ENCODE measurements at places on chromosomes 1 and 21.
A peak's percentile ranks its signal among the peaks of the same experiment; 100 is the strongest.

DNA sequence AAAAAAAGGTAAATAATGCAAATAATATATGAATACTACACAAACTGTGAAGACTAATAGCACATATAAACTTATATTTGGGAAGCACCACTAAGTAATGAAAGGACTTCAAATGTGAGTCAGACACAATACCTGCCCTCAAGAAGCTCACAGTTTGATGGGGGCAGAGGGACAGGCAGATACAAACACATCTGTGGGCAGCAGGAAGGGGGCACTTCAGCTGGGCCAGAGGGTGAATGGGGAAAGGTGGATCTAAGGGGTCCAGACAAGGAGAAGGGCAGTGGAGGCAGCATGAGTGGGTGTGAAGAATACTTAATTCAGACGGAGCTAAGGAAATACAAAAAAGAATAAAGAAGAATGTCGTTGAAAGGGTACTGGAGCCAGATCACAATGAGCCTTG is 114.2 kb downstream of the TGFBR3 start:
- no peaks in the 10 kb centered on the region for H3K27me3 ChIP-seq
- H3K4me3 ChIP-seq: no peak overlapping the region
- DNase-seq: no peak
- no peak overlapping the region for H3K27ac ChIP-seq
- H3K36me3 ChIP-seq: peaks cover under 1% of the 10 kb centered on the region

DNA sequence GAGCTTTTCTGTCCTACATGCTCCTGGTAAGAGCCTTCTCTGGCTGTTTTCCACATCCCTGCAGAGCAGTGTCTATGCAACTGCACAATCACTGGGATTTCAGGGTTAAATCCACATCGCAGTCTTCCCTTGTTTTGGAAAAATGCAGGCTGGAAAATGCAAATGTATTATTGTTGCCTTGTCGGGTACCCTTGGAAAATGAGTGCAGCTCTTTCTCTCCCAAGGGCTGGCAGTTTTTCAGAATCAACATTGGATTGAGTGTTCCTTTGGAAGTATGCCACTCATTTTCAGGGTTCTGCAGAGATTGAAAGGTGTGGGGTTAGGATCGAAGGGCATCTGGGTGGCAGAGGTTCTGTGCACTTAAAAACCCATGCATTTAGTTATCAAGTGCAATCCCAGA is 3.2 kb downstream of the NOS1AP start:
- H3K4me1 ChIP-seq: peaks cover 14% of the 10 kb centered on the region
- H3K27me3 ChIP-seq: peaks cover 29% of the 10 kb centered on the region
- no peaks in the 10 kb centered on the region for H3K36me3 ChIP-seq
- DNase-seq: no peak

DNA sequence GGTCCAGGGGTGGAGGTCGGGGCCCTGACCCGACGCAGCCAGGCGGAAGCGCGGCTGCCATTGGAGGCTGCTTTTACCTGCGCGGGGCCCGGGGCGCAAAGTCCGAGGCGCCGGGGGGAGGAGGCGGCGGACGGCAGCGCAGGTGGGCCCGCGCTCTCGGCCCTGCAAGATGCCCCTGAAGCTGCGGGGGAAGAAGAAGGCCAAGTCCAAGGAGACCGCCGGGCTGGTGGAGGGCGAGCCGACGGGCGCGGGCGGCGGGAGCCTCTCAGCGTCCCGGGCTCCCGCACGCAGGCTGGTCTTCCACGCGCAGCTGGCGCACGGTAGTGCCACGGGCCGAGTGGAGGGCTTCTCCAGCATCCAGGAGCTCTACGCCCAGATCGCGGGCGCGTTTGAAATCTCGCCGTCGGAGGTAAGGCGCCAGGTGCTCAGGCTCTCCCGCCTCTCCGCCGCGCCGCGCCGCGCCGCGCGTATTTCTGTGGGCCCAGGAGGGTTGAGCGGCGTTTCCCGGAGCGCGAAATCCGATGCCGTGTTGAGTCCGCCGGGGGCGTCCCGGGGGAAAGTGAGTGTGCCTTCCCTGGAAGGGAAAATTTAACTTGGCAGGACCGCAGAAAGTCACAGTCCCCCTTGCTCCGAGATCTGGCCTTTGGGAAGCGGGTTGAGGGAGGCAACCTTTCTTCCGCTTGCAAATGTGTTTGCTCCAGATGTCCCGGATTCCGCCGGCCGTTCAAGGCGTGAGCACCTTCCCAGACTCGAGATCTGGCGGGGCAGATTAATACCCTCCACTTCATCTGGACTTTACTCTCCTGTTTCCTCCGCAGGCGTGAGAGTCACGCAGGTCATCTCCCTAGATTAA is at the start of gene GIPC2:
Gene GIPC2 (plus strand): TSS at position 41 of the 853 bp plus-strand sequence. CDS start 129 bp downstream, at position 170.
- no peak within 1 kb of the TSS for H3K27ac ChIP-seq
- H3K36me3 ChIP-seq: no peaks in the 10 kb centered on the region
- peak within 1 kb of the TSS; percentile 51 for H3K4me3 ChIP-seq
- H3K27me3 ChIP-seq: peaks cover 21% of the 10 kb centered on the region
- peaks cover 16% of the 10 kb centered on the region for H3K4me1 ChIP-seq

DNA sequence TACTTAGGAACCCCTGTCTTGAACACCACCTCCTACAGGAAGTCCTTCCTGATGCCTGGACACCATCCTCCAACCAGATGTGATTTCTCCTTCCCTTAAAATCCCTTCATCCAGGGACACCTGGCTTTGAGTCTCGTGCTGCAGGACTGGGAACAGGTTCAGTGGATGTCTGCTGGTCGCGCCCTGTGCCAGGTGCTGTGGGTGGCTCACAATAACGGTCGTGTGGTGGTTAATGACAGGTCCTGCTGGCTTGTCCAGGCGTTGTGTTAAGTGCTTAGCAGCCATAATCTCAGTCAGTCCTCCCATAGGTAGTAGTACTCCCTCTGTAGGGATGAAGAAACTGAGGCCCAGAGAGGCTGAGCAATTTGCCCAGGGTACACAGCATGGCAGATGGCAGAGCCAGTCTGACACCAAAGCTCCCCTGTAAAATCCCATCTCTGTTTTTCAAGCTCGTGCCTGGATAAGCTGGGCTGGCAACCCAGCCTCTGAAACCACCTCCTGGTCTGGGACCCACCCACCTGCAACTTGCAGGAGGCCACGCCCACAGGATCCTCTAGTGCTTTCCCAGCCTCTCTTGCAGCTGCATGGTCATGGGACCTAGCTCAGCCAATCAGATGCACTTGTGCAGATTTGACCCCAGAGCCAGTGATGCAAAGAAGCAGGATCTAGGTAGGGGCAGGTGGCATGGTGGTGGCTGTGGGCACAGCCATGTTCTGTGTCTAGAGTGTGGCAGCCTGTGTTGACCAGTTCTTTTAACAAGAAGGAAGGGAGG is 106.0 kb upstream of the IFFO2 start:
- no peak overlapping the region for H3K27ac ChIP-seq
- H3K4me1 ChIP-seq: peaks cover 11% of the 10 kb centered on the region
- no peak overlapping the region for H3K4me3 ChIP-seq
- H3K27me3 ChIP-seq: peaks cover 7% of the 10 kb centered on the region
- H3K36me3 ChIP-seq: no peaks in the 10 kb centered on the region
- no peak for DNase-seq

DNA sequence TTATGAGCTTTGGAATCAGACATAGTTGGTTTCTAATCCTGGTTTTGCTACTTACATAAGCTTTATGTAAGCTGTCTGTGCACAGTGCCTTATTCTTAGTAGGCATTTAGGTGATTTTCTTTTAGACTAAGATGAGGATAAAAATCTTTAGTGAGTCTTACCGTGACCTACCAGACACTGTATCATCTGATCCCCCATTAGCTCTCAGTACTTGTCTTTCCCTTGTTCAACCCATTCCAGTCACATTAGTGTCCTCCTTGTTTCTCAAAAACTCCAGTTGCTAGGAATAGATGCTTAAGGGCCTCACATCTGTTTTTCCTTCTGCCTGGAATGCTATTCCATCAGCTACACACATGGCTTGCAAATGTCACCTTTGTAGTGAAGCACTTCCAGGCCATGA is 18.8 kb downstream of the PPP1R12B start:
- H3K4me3 ChIP-seq: no peak overlapping the region
- H3K4me1 ChIP-seq: no peaks in the 10 kb centered on the region
- H3K27me3 ChIP-seq: no peaks in the 10 kb centered on the region
- no peak for DNase-seq
- H3K36me3 ChIP-seq: no peaks in the 10 kb centered on the region

GRCh38 chr1:237170149-237170548 is 128.2 kb downstream of the RYR2 start:
- H3K27me3 ChIP-seq: no peaks in the 10 kb centered on the region
- no peaks in the 10 kb centered on the region for H3K36me3 ChIP-seq
- no peak for DNase-seq
- no peak overlapping the region for H3K27ac ChIP-seq
- H3K4me3 ChIP-seq: no peak overlapping the region

- H3K27ac ChIP-seq: no peak overlapping the region
- no peaks in the 10 kb centered on the region for H3K36me3 ChIP-seq
- H3K4me1 ChIP-seq: no peaks in the 10 kb centered on the region
- H3K27me3 ChIP-seq: no peaks in the 10 kb centered on the region
- H3K4me3 ChIP-seq: no peak overlapping the region
Observed at GRCh38 chr21:19461481-19462205, 1058.1 kb upstream of the TMPRSS15 start.

DNA sequence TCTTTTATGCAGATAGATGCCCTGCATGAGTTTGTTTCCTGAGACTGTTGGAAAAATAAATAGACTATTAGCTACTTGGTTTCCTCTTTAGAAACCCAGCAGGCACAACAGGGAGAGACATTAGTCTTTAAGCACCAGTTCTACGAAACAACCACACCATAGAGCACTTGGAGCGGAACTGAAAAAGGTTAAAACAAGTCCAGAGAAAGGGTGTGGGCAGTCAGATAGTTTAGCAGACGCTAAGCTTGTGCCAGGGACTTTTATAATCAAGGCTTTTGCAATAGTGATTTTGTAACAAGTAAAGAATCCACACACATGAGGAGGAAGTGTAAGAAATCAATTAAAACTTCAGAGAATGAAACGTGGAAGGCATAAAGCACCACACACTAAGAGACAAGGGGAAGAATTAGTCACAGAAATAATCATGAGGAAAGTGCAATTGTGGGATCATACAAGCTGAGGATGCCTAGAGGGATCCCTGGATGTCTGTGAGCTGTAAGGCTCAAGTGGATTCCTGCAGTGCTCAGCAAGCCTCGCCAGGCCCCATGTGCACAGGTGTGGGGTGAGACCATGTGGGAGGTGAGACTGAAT is 37.8 kb upstream of the TLR5 start:
- H3K36me3 ChIP-seq: no peaks in the 10 kb centered on the region
- no peak for DNase-seq
- H3K4me3 ChIP-seq: no peak overlapping the region
- peaks cover 16% of the 10 kb centered on the region for H3K4me1 ChIP-seq

GRCh38 chr1:53946252-53947171 is at the start of gene LRRC42:
TSS of gene LRRC42 (plus strand) at chr1:53946350. CDS start at chr1:53952000, 5,650 bp downstream.
- no peak for DNase-seq
- peak within 1 kb of the TSS; percentile 89 for H3K4me3 ChIP-seq
- no peaks in the 10 kb centered on the region for H3K27me3 ChIP-seq
- H3K36me3 ChIP-seq: no peaks in the 10 kb centered on the region

- H3K27me3 ChIP-seq: no peaks in the 10 kb centered on the region
- peaks cover 36% of the 10 kb centered on the region for H3K4me1 ChIP-seq
- DNase-seq: no peak
- H3K27ac ChIP-seq: peak overlapping the region; percentile 30
Observed at GRCh38 chr1:25765136-25765922, 34.7 kb upstream of the SELENON start.

GRCh38 chr1:10909697-10910680 is 102.5 kb upstream of the TARDBP start:
- no peaks in the 10 kb centered on the region for H3K36me3 ChIP-seq
- H3K27me3 ChIP-seq: no peaks in the 10 kb centered on the region
- no peak overlapping the region for H3K27ac ChIP-seq
- H3K4me3 ChIP-seq: no peak overlapping the region

DNA sequence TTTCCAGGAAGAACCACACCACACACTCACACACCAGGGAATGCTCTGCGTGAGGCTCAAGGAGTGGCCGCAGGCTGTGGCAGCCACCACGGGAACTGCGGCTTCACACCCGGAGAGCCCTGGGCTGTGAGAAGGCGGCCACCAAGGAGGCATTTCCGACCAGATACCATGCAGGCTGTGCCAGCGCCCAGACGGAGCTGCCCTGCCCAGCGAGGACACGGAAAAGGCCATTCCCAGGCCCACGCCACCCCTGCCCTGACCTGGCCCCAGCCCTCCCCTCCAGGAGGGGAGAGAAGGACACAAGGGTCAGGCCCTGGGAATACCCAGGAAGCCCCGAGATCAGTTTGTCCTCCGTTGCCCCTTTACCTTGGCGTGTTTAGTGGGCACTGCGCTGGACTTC is 119.3 kb downstream of the NPHP4 start:
- H3K27me3 ChIP-seq: no peaks in the 10 kb centered on the region
- peaks cover 5% of the 10 kb centered on the region for H3K36me3 ChIP-seq
- H3K27ac ChIP-seq: no peak overlapping the region
- DNase-seq: no peak

DNA sequence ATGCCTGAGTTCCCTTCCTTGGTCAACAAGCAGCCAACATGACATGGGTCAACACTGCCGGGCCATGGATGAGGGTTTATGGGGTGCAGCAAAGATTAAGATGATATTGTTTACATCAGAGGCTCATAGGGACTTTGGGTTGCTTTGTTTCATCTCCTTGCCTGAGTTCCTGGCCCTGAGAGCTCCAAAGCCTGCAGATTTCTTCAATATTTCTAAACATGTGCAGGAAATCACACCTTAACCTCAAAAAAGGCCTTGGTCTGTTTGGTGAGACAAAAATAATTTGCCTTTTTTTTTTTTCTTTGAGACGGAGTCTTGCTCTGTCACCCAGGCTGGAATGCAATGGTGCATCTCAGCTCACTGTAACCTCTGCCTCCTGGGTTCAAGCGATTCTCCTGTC is 876 bp downstream of the SLAMF8 start:
- no peaks in the 10 kb centered on the region for H3K36me3 ChIP-seq
- peaks cover 37% of the 10 kb centered on the region for H3K4me1 ChIP-seq
- no peak overlapping the region for H3K27ac ChIP-seq
- H3K27me3 ChIP-seq: no peaks in the 10 kb centered on the region

- no peak overlapping the region for H3K4me3 ChIP-seq
- DNase-seq: no peak
- H3K27me3 ChIP-seq: no peaks in the 10 kb centered on the region
- H3K36me3 ChIP-seq: no peaks in the 10 kb centered on the region
- H3K27ac ChIP-seq: no peak overlapping the region
Observed at GRCh38 chr1:198373376-198373775, 167.1 kb downstream of the ATP6V1G3 start.

DNA sequence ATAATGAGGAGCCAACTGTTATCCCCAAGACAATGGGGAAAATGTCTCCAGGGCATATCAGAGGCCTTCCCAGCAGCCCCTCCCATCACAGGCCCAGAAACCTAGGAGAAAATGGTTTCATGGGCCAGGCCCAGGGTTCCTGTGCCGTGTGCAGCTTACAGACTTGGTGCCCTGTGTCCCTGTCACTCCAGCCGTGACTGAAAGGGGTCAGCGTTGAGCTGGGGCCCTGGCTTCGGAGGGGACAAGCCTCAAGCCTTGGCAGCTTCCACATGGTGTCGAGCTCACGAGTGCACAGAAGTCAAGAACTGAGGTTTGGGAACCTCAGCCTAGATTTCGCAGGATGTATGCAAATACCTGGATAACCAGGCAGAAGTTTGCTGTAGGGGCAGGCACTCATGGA is 18.1 kb downstream of the SIPA1L2 start:
- no peaks in the 10 kb centered on the region for H3K36me3 ChIP-seq
- no peak for DNase-seq
- H3K27ac ChIP-seq: no peak overlapping the region
- peaks cover 3% of the 10 kb centered on the region for H3K4me1 ChIP-seq

GRCh38 chr1:172790245-172790644 is 131.3 kb downstream of the FASLG start:
- no peaks in the 10 kb centered on the region for H3K27me3 ChIP-seq
- H3K4me3 ChIP-seq: no peak overlapping the region
- H3K27ac ChIP-seq: no peak overlapping the region
- DNase-seq: no peak
- no peaks in the 10 kb centered on the region for H3K36me3 ChIP-seq
